ENCODE measurements at places on chromosomes 4 and X. TPM values are rescaled to one million over a fixed set of nuclear protein-coding genes. Genes with fewer than 3 reads are reported as not detected.

CHST7 gene
- 11.8 TPM for total RNA-seq

NUP62CL gene
- 2.3 TPM for total RNA-seq

DYNLT3 gene
- 41.5 TPM for total RNA-seq

TMPRSS11D gene
- not detected for total RNA-seq

F9 gene
- not detected for total RNA-seq

DNA sequence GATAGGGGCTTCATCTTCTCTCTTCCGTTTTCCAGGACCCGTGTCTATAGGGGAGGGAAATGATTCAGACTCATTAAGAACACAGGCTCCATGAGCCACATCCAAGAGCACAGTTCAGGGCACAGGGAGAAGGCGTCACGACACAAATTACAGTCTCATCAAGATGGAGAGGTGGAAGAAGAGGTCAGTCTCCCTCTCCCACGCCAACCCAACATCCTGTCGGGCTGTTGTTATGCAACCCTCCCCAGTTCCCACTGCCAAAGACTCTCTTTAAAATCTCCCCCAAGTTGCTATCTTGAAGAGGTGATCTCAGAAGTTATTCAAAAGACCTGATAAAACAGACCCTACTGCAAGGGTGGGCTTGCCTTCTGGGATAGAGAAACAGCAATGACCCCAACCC, 12.6 kb downstream of the ZMYM3 start:
- peaks cover 8% of the 10 kb centered on the region for H3K36me3 ChIP-seq
- no peak overlapping the region for H3K4me3 ChIP-seq
- H3K27ac ChIP-seq, result no peak overlapping the region
- no peaks in the 10 kb centered on the region for H3K27me3 ChIP-seq
- no peaks in the 10 kb centered on the region for H3K4me1 ChIP-seq
- DNase-seq, result no peak

GRCh38 chr4:6245246-6246169, 24.1 kb upstream of the WFS1 start:
- no peak overlapping the region for H3K27ac ChIP-seq
- no peaks in the 10 kb centered on the region for H3K36me3 ChIP-seq
- H3K4me3 ChIP-seq, result no peak overlapping the region
- DNase-seq, result no peak
- peaks cover 6% of the 10 kb centered on the region for H3K27me3 ChIP-seq
- no peaks in the 10 kb centered on the region for H3K4me1 ChIP-seq

DNA sequence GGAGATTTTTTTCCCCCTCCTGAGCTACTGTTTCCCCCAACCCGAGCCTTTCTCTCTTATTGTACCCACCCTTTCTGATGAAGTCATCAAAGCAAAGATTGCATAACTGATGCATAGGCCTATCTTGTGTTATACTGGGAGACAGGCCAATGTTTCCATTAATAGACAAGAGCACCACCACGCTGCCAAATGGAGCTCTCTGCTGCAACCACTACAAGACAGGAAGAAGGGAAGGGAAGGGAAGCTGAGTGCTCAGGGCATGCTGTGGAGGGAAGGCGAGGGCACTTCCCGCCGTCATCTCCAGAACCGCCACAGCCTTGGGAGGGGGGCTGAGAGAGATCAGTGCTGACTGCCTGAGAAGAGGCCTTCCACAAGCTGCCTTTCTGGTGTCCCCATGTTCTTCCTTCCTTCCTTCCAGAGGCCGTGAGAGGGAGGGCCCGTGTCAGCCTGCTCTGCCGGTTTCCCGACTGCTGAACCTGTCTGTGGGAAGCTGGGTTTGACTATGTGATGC, 75.0 kb downstream of the MGST2 start:
- no peak for DNase-seq
- no peak overlapping the region for H3K4me3 ChIP-seq
- peaks cover 4% of the 10 kb centered on the region for H3K27me3 ChIP-seq
- peaks cover under 1% of the 10 kb centered on the region for H3K4me1 ChIP-seq
- no peak overlapping the region for H3K27ac ChIP-seq

- peak within 1 kb of the TSS; percentile 72 for H3K4me3 ChIP-seq
- peaks cover 35% of the 10 kb centered on the region for H3K4me1 ChIP-seq
- peak within 1 kb of the TSS; percentile 97 for H3K27ac ChIP-seq
- H3K36me3 ChIP-seq, result no peaks in the 10 kb centered on the region
- DNase-seq, result peak; percentile 85
Measured at GRCh38 chr4:105473324-105474098, at the start of gene PPA2. TSS of gene PPA2 (minus strand) at chr4:105474062. CDS start at chr4:105474050, 12 bp downstream.

- DNase-seq, result no peak
- H3K27me3 ChIP-seq, result no peaks in the 10 kb centered on the region
- H3K27ac ChIP-seq, result no peak overlapping the region
- no peaks in the 10 kb centered on the region for H3K4me1 ChIP-seq
- H3K36me3 ChIP-seq, result no peaks in the 10 kb centered on the region
Measured at GRCh38 chrX:17923546-17923945, 62.4 kb upstream of the RAI2 start.

- no peaks in the 10 kb centered on the region for H3K27me3 ChIP-seq
- H3K36me3 ChIP-seq, result no peaks in the 10 kb centered on the region
- no peak for DNase-seq
- H3K27ac ChIP-seq, result no peak overlapping the region
- H3K4me1 ChIP-seq, result no peaks in the 10 kb centered on the region
- no peak overlapping the region for H3K4me3 ChIP-seq
Measured at GRCh38 chr4:114729068-114729738, 130.6 kb downstream of the UGT8 start.
